Effector memory CD4-positive, alpha-beta T cell (primary cell): ENCODE measurements at places on chromosomes 5 and 9.

DNA sequence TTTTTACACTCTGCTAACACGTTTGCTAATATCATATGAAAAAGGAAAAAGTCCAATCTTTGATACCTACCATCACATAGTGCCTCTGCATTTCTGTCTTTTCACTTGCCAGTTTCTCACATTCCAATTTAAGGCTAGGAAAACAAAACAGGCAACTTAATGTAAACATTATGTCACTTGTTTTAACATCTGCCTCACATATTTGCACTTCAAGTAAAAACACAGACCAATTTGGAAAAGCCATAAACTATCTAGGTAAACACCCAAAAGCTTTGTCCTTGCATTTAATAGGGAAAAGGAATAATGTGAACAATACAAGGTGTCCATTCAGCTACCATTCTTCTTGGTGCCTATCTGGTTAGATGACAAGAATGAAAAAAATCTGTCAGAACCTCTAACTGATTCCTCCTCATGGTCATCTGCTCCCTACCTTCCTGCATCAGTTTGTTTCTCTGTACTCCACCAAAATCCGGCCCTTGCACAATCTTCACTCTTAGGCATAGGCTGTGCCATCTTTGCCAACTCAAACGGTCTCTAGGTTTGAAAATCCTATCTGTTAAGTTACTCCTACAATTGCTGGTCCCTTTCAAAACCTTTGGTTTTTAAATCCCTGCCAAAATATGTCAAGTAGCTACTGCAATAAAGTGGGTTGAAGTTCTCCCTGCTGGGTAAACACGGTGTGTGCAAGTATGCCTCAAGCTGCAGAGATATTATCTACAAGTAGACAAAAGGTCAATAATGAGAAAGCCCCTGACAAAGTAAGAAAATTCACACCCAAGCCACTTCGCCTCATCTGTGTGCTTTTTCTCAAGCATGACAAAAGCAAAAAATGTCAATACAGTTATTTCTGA, 3.4 kb downstream of the TLE1 start:
- no peak for DNase-seq

DNA sequence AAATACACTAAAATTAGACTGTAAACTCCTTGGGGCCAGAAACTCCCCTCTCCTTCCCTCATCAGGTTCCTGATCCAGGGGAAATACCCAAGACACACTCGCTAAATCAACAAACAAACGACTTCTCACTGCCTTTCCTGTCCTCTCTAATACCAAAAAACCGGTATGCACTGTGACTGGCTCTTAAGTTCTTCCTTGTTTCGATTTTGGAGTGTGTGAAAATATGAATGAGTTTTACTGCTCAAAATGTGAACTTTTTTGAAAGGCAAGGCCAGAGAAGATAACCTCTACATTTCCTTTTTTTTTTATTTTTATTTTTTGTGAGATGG, 81.1 kb upstream of the EPB41L4B start:
- no peak for DNase-seq

DNA sequence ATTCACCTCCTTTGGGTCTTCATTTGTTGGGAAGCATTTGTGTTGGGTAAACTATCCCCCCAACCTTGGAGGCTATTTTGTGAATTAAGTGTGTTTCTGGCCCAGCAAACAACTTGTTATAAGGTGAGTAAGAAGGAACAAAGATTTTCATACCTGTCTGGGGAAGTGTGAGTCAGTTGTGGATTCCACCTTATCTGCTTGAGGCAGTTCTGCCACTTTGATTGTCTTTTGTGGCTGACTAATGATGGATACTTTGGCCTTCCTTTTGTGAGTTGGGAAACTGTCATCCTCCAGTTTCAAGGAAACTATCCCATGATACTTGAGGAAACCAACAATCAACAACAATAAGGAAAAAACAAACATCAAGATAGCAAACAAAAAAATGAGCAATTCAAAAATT, 24.6 kb upstream of the CER1 start:
- no peak for DNase-seq

DNA sequence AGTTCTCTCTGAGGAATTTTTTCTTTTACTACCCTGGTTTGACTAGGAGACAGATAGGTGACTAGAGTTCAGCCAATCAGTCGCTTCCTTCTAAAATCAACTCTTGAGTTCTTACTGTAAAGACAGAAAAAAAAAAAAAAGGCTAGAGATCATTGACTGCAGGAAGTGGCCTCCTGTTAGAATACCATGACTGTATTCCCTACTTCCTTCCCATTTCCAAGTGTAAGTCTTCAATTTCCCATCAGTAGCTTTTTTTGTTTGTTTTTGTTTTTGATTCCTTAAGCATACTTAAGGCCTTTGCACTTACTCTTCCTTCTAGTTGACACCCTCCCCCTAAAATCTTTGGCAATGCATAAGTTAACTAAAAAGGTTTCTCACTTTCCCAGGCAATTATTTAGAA, 154.3 kb downstream of the HMHB1 start:
- DNase-seq = no peak

- no peak for DNase-seq
Observed at GRCh38 chr9:14958989-14959388, 48.8 kb upstream of the FREM1 start.

DNA sequence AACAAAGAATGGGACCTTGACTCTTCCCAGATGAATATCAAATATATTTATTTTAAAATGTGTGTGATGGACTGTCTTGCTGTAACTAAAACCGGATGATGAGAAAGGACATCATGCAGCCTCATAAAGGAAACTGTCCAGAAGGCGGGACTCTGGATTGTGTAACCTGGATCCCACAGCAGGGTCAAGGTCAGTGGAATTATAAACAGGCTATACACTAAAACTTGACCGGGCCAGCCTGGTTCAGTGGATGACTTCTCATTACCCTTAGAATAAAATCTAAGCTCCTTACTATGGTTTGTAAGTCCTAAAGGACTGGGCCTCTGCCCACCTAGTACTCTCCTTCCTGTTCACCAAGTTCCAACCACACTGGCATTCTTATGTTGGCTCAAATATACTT, 280.3 kb downstream of the ELAVL2 start:
- no peak for DNase-seq

DNA sequence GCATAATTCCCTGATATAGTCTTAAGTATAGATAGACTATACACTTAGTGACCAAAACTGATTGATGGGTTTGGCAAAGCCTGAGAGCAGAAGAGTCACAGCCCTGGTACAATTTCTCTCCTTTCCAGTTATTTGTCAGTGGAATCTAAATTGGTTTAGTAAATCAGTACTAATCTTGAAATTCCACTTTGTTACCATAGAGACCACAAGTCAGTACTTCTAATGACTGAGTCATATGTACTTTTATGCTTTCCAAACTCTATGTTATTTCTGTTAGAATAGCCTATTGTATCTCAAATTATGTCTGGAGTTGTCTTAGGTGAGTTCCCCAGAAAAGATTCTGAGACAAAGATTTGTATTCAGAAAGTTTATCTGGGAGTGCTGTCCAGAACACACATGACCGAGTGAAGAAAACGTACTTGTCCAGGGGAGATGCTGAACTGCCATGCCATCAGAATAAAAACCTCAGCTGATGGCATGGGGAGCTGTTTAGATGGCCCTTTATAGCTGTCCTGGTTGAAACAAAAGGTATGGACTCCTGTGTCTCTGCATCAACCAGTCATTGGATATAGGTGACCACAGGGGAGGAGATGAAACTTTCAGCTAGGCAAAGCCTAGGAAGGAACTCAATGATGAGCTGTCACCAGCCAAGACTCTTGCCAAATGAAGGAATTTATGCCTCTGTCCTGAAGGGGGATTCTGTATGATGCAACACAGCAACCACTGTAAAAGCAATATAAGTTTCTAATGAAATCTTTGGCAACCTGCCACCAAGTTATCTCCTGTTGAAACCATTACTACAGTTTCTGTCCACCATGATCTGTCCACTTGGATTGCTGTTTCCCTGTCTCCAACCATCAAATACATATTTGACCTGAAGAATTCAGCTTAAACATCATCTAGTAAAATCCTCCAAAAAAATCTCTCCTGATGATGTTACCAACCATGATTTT, 18.0 kb upstream of the SMC2 start:
- no peak for DNase-seq

- DNase-seq = no peak
Observed at GRCh38 chr5:168234133-168234532, 57.3 kb upstream of the WWC1 start.

DNA sequence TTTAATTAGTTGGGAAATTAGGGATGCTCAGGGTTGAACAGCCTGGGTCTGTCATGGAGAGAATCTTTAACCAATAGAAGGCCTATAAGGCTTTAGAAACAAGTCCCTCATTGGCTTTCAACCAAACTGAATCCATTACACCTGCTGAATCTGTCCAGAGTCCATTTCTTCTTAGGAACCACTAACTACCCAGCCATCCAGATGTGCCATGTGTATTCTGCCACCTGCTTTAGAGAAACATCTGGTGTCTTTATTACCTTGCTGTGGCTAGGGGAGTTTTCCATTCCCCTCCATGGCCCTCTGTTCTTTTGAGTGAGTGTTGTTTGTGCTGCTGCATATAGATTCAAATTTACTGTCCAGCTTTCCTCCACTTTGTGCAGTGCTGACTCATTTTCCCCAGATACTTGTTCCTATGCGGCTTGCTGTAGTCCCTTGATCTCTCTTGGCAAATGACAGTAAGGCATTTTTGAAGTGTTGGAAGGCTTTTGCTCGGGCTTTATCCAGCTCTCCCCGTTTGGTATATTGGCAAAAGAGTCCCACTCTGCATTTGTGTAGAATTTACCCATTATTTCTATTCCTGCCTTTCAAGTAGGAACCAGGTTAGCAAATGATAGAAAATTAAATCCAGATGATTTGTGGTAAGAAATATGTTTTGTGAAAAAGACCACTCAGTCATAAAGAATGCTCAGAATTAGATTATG, 54.6 kb downstream of the NLN start:
- no peak for DNase-seq

- no peak for DNase-seq
Observed at GRCh38 chr5:169716287-169716686, 79.2 kb downstream of the DOCK2 start.

- DNase-seq = no peak
Observed at GRCh38 chr9:99119976-99120655, 15.2 kb downstream of the TGFBR1 start.

DNA sequence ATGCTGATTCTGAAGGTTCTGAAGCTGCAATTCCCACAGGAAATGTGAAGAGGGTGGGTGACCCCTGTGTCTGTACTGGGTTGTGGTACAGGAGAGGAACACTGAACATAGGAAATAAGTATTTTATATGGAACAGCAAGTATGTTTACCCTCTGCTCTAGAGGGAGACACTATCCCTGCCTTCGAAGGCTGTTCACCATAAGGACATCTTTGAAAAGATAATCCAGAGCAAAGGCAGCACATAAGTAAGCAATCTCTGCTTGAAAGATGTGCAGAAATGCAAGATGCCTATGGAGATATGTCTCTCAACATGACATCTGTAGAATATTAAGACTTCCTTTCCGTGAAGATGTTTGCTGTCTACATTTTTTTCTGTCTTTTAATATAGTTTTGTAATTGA, 184.4 kb upstream of the EFNA5 start:
- no peak for DNase-seq

DNA sequence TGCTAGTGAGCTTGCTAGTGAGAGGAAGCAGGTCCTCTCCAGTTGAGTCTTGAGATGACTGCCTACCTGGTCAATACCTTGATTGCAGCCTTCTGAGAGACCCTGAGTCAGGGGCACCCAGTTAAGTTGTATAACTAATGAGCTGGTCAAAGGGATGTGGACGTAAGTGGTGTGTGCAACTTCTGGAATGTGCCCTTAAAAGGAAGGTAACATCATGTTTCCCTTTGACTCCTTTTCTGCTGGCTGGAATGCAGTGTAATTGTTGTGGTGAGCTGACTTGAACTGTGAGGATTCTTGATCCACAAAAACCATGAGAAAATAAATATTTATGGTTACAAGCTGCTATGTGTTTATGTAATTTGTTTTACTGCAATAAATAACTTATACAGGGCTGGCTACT, 2.4 kb upstream of the SNX2 start:
- no peak for DNase-seq

GRCh38 chr5:98504505-98504904, 269.0 kb upstream of the RGMB start:
- no peak for DNase-seq

DNA sequence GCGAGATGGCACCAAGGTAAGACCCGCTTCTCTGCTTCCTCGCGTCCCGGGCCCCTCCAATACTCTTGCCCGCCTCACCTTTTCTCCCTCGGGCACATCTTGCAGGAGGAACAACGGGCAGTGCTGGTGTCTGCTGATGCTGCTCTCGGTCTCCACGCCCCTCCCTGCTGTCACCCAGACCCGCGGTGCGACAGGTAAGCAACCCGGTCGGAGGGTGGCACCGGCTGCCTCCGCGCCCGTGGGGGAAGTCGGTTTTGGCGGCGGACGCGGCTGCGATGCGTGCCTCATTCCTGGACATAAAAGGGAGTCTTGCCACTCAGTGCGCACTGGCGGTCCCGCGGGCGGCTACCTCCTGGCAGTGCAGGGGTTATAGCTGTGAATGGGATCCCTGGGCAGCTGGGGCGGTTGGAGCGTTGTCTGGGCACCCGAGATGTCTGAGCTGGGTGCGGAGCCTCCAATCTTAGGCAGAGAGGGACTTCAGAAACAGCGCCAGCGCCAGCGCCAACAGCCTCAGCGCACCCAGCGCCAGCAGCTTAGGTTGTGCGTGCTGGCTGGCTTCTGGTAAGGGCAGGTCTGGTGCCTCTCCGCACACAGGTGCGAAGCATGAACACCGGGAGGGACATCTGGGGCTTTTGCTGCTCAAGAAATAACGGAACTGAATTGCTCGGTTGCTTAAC, 488 bp downstream of the COL15A1 start:
- no peak for DNase-seq

GRCh38 chr9:137302118-137302448, at the start of gene NRARP:
NRARP (minus strand) TSS chr9:137302271; CDS start chr9:137301928, 343 bp downstream.
- peak; percentile 80 for DNase-seq

DNA sequence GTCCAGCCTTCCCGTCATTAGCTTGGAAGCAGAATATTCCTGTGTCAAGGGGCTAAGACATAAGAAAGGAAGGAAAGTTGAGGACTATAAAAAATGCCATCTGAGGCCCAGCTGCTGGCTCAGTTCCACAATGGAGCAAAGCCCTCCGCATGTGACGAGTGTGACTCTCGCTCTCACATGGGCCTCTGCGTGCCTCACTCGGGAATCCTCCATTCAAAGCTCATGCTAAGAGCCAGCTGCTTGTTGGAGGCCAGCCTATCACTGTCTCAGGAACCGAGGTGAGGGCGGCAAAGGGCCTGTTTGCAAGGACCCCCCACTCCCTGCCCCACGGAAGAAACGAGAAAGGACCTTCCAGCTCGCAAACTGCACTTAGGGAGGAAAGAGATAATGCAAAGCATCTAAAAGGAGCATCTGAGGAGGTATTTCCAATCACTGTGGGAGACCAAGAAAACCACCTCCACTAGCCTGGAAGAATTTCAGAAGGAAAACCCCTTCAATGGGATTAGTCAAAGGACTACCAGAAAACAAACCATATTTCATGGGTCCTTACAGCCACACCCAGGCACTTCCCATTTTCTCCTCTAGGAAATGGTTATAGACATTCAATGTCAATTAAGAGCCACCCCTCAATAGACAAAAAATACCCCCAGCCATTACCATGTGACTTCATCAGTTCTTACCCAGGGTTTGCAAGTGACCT, 95.3 kb downstream of the PRRT1B start:
- DNase-seq = no peak

GRCh38 chr9:35272989-35273388, 111.2 kb downstream of the UNC13B start:
- no peak for DNase-seq

GRCh38 chr5:133531178-133531577, 81.2 kb downstream of the FSTL4 start:
- no peak for DNase-seq
